ENCODE measurements at places on chromosomes 2 and 18.

DNA sequence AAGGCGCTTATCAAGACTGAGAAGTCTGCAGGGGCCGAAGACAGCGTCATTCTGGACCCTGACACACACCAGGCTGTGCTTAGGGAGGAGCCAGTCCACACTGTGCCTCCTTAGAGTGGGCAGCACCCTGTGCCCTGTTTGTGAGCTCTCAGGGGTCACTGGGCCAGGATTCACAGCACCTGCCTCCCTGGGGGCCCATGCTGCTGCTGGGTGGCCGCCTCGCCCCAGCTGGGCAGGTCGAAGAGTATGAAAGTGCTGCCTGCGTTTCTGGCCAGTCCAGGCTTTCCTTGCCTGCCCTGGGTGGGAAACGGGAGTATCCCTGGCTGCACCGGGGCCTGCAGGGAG lies 15.4 kb upstream of the GPR55 start:
- no peak for DNase-seq

DNA sequence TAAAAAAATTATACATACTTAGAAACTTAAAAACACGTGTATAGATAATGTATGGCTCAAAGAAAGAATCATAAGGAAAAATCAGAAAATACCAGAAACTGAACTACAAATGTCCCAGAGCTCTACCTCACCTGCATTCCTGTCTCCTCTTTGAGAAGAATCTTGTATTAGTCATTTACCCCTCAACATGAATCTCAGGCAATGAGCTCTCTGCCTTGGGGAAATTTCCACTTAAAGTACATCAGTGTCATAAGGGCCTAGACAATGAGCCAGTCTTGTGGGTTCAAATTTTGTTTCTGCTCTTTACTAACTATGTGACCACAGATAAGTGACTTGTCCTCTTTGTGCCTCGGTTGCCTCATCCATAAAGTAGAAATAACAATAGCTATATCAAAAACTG lies 40.1 kb downstream of the SCG2 start:
- no peak for DNase-seq

GRCh38 chr18:74876630-74877243 lies 279.1 kb downstream of the ZNF407 start:
- no peak for DNase-seq

GRCh38 chr2:11822746-11823451 lies 76.5 kb downstream of the LPIN1 start:
- no peak for DNase-seq

- DNase-seq: no peak
These were observed 47.4 kb downstream of the GYPC start for GRCh38 chr2:126703311-126703710.

- DNase-seq: no peak
These were observed 185.2 kb downstream of the SMAD2 start for GRCh38 chr18:47745227-47745626.

GRCh38 chr2:11356764-11357163 lies 12.3 kb upstream of the ROCK2 start:
- DNase-seq: no peak

DNA sequence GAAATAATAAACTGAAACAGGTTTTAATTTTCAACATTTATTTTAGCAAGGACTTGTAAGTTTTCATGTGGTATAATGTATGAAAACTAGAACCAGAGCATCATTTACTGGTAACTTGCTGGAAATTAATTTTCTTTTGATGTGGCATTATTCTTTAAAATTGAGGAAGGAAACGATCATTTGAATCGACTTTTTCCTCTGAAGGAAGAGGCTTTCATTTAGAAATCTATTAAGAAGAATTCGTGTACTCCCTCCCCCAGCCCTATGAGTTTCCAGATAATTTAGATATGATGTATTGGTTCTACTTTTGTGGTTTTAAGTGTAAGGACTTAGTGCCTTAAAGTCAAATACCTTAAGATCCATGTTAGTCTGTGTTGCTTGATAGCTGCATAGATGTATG lies 2.5 kb downstream of the BABAM2 start:
- no peak for DNase-seq

- DNase-seq: no peak
These were observed 40.5 kb downstream of the CCDC85A start for GRCh38 chr2:56224316-56224715.

DNA sequence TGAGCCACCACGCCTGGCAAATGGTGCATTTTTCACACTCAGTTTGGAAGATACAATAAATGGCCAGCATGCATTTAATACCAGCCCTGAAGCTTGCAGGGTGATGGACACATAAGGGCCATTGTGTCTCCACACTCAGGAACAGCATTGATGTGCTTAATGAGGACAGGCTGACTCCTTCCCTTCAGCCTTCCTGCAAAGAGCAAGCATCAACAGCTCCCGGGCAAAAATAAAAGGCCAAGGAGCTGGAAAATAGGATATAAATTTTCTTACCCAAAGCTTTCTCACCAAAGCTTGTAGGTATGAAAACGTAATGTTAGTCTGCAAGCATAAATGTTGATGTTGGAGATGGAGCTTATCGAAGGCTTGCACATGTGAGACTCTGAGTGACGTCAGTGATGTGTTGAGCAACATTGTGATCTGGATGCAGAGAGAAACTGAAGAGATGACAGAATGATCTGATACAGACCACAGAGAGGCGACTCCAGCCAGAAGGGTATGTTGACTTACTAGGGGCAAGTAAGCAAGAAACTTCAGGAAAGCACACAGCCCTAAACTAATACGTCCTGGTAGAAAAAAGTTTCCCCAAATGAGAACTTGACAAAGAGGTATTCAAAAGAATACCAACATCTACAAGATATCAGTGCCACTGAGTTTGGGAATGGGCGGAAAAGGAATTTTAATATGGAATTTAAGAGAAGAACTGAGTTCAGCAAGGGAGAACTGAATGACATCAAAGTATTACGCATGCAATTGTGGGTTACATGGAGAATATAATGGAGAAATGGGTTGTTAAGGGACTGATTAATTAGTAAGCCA lies 256.5 kb downstream of the TGIF1 start:
- peak; percentile 79 for DNase-seq

- DNase-seq: no peak
These were observed 156.2 kb upstream of the DNMT3A start for GRCh38 chr2:25497918-25498407.

- no peak for DNase-seq
These were observed 366.4 kb upstream of the CDH20 start for GRCh38 chr18:60966876-60967275.

GRCh38 chr2:58540681-58541080 lies 299.6 kb upstream of the FANCL start:
- DNase-seq: no peak

- no peak for DNase-seq
These were observed 8.4 kb upstream of the TRABD2A start for GRCh38 chr2:84889332-84889731.

- no peak for DNase-seq
These were observed at the start of gene EFEMP1 for GRCh38 chr2:55923091-55923981. EFEMP1 (minus strand) TSS chr2:55923782; CDS start chr2:55922440, 1,342 bp downstream.

GRCh38 chr2:207525296-207525695 lies 4.5 kb upstream of the CREB1 start:
- no peak for DNase-seq

DNA sequence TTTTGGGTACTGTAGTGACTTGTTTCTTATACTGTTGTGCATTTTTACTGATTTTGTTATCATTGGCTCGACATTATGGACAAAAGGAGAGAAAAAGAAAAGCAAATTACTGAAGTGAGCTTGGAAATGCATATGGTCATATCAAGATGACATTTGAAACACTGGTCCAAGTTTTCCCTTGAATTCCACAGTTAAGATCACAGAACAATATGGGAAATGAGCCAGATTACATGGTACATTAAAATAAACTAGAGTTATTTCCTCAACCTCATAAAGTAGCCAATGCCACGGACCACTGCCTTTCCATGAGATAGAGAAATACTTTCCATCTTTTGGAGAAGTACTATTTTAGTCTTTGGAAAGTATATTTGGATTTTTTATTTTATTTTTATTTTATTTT lies 62.0 kb upstream of the SGPP2 start:
- no peak for DNase-seq

All from hematopoietic multipotent progenitor cell treated with erythropoietin and hydrocortisone succinate and interleukin-3 and kit ligand, for 15 days (in vitro differentiated cells).